ENCODE measurements at places on chromosomes 7 and 10. TPM values are rescaled to one million over a fixed set of nuclear protein-coding genes. Genes with fewer than 3 reads are reported as not detected.

DNA sequence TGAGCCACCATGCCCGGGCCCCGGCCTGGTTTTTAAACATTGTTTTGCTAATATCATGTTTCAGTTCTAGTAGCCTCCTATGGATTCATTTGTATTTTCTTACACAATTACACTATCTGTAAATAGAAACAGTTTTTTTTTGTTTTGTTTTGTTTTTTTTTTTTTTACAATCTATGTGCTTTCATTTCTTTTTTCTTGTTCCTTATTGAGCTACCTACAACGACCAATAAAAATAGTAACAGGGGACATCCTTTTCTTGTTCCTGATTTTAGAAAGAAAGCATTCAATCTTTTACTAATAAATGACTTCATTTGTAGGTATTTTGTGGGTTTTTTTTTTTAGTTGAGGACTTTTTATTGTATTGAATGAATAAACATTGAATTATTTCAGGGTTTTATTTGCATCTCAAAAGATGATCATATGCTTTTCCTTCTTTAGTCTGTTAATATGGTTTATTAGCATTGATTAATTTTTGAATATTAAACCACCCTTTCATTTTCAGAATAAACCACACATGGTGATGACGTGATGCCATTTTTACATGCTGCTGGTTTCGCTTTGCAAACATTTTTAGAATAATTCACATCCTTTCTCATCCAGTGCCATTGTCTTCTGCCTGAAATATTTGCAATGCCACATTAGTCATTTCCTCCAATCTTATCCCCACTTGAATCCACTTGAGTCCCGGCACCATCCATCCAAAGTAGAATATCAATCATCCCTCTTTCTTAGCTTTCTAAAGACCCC, 18.1 kb upstream of the AKR1E2 start:
- DNase-seq: no peak

- peak; percentile 28 for DNase-seq
These were observed 57.7 kb upstream of the DNAJB6 start for GRCh38 chr7:157278791-157279724.

GRCh38 chr7:4769761-4770160, 5.7 kb upstream of the AP5Z1 start:
- DNase-seq: no peak

DNA sequence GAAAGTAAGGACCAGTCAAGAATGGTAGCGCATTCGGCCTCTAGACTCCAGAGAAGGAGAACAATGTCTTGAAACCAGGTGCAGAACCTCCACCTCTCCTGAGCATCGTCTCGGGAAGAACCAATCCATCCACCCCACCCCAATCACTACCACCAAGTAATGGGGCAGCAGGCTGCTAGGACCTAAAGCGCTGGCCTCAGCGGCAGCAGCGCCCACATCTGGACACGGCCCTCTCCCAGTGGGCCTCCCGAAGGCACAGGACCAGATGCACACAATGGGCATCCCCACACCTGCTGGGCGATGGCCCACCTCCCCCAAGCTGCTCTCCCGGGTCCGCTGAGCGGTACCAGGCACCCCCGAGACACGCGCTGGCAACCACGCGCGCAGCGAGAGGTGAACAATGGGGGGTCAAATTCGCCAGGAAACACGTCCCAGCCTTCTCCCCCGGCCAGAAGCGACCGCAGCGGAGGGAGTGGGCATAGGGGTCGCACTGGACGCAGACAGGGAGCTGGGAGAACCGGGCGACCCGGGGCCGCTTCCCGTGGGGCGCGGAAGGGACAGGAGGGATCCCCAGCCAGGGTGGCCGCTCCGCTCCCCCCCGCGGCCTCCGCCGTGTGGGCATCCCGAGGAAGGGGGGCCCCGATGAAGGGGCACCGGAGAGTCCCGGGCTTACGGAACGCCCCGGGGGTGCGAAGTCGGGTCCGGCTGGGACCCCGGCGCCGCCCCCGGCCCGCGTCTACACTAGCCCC, 506 bp downstream of the CTTNBP2 start:
- DNase-seq: no peak

- no peak for DNase-seq
These were observed 190.5 kb upstream of the NRP1 start for GRCh38 chr10:33524966-33525365.

- no peak for DNase-seq
These were observed 38.2 kb downstream of the HK1 start for GRCh38 chr10:69316313-69317059.

- no peak for DNase-seq
These were observed 19.9 kb upstream of the TRUB1 start for GRCh38 chr10:114917927-114918672.

DNA sequence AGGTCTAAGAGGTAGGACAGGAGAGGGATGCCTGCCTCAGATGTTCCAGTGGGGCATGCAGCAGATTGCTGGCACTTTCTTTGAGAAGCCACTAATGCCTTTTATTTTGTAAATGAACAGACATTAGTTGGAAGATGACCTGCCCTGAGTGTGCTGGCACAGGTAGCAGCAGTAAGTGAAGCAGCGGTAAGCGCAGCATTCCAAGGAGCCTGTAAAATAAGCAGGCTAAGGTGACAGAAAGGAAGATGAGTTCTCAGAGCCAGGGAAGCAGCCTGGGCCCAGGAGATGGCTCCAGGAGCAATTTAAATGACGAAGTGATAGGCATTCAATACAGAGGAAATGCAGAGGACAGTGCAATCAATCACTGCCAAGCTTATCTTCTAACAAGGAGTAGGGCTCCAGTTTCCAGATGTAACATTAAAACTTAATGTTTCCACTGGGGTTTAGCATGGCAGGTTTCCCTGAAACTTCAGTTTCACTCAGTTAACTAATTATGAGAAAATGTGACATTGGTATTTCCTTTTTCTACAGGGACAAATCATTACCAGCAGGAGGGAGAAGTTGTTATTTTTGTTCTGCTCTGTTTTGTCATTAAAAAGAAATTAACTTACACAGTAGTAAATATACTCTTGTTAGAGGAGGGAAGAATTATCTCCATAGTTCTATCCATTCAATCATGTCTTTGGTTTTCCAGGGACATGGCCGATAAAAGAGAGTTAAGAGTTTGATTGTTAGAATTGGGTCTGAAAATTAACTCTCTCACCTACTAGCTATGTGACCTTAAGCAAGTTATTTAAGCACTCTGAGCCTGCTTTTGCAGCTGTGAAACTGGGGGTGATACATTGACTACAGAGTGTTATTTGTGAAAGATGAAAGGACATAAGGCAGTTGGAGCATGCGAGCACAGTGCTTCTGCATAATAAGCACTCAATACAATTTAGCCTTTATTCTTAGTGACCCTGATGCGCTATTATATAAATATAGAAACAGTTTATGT, 96.6 kb upstream of the PTN start:
- no peak for DNase-seq

DNA sequence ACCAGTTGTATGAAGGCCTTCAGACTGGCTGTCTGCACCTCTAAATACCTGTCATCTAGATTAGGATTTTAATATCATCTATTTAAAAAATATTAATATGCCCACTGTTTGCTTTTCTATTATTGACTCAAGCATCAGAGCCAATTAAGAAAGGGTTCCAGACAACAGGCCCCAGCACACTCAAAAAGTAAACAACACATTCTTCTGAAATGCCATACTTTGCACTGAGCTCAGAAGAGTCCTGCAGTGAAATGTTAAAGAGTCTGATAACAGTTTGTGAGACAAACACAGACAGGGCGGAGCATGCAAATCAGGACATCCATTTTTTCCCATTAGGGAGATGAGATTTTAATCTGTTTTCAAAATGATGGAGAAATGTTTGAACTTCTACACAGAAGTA, 45.9 kb upstream of the KLF6 start:
- DNase-seq: no peak

DNA sequence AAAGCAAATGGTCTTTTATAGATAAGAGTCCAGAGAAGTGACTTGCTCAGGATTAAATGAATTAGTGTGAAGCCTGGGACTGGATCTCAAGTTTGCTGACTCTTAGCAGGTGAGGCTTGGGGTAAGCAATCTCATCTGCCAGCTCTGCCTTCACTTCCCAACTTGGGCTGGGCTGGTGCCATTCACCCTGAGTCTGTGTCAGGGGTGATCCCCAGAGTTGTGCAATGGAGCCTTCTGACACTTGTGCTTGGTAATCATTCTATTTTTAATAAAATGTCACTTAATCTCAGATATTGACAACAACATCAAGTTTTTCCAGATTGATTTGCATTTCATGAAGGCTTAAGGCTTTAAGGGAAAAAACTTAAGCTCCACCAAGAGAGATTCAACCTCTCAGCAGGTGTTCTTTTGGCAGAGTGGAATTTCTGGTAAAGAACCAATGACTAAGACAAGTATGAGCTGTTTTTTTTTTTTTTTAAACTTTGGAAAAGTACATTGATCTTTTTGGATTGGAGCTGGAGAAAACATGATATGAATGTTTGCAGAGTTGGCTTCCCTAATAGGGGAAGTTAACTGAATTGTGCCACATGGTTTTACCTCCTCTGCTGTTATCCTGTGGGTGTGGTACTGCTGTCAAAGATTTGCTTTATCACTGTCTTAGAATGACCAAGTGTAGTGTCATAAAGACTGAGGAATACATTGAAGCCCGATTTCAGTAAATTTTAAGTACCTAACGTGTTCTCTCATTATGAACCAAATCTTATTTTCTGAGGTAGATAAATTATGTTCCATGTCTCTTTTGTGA, 48.6 kb upstream of the GPR37 start:
- DNase-seq: no peak

- no peak for DNase-seq
These were observed 11.1 kb upstream of the ACSL5 start for GRCh38 chr10:112362833-112363232.

DNA sequence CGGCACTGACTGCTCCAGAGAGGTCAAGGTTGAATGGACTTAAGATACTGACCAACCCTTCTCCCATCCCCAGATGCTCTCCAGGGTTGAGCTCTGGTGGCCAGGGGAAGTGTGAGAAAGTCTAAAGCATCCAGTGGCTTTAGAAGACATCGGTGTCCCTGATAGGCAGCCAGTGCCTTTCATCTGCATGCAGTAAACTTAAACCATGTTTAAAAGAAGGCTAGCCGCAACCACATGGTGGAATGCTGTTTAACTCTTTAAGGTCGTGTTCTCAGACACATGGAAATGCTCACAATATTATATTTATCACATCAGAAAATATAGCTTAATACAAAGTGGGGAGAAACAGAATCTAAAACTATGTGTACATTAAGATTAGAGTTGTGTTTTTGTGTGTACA, 137.0 kb downstream of the CNNM2 start:
- no peak for DNase-seq

DNA sequence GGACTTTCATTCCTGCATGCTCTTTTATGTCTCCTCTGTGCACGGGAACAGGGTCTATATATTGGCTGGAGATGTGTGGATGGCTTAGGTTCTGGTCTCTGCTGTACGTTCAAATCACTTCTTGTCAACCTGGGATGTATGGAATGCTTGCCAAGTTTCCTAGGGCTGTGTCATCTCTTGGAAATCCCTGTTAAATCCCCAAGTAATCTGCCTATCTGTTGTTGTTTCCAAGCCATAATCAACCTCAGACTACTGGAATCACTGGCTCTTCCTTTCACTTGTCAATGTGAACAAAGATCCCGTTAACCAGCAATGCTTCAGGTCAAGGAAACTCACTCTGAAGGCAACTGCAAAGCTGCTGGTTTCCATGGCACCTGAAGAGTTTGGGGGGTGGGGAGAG, 93.3 kb upstream of the FAM171A1 start:
- DNase-seq: no peak

DNA sequence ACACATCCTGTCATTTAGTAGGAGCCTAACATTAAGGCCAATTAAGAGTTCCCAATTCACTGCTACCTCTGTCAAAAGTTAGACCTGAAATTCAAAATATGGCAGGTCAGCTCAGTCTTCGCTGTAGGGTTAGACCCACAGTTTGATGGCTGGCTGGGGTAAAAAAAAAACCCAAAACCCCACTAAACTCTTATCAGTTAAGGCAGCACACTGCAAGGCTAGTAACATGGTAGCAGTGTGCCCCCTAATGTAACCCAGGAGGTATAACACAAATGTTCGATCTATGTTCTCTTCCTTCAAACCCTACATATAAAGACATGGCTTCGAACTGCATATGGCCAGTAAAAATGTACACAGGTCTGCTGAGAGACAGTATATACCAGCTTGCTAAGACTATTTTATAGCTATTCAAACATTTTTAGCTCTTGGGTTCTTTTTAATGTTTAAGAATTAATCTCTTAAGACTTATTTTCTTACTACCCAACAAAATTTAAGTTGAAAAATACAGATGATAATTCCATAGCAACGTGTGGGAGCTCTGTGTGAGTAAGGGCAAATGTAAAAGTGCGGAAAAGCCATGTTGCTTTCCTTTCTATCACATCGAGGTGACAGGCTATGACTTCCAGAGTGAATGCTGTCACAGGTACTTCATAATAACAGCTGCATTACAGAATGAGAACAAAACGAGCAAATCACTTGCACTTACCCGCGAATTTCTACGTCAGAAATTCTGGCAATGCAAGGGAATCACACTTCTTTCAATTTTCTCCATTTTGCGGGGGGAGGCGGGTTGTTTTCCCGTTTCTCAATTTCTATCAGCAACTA, 168.4 kb upstream of the IMMP2L start:
- peak; percentile 21 for DNase-seq

- DNase-seq: peak; percentile 85
These were observed at the start of gene ARMC3 for GRCh38 chr10:22927661-22928403. ARMC3 (plus strand) TSS chr10:22928053; CDS start chr10:22931997, 3,944 bp downstream.

- DNase-seq: no peak
These were observed 50.9 kb upstream of the SGMS1 start for GRCh38 chr10:50674469-50675254.

- DNase-seq: no peak
These were observed 4.1 kb downstream of the ACBD7 start for GRCh38 chr10:15084502-15084922.

GRCh38 chr10:60589376-60589775, 188.9 kb upstream of the CDK1 start:
- DNase-seq: no peak

GRCh38 chr7:42095791-42096190, 141.2 kb downstream of the GLI3 start:
- DNase-seq: no peak

GRCh38 chr7:151839451-151839921, 37.4 kb downstream of the PRKAG2 start:
- no peak for DNase-seq

GRCh38 chr7:38105874-38106483, 72.1 kb upstream of the STARD3NL start:
- DNase-seq: no peak

GRCh38 chr10:97828721-97829120, 20.9 kb upstream of the GOLGA7B start:
- DNase-seq: no peak

Gene TWIST1
- not detected for total RNA-seq

Gene PSMC2
- total RNA-seq: 88.1 TPM

Gene GLRX3
- total RNA-seq: 33.8 TPM

Gene OR13A1
- not detected for total RNA-seq

Gene TRIM50
- not detected for total RNA-seq

Gene RADIL
- not detected for total RNA-seq

Gene CYP26C1
- 0.09 TPM for total RNA-seq

Gene ADK
- total RNA-seq: 14.1 TPM

Gene GHRHR
- not detected for total RNA-seq

Gene POLR3A
- 21.0 TPM for total RNA-seq

Gene CDNF
- 2.2 TPM for total RNA-seq

Gene ZNF503
- total RNA-seq: 0.27 TPM

Gene CYREN
- 33.8 TPM for total RNA-seq

Gene PNLIPRP3
- not detected for total RNA-seq

Gene ACTL6B
- not detected for total RNA-seq

Gene ASL
- total RNA-seq: 60.0 TPM

Gene ENTPD1
- 3.1 TPM for total RNA-seq

Gene ELAPOR2
- 4.2 TPM for total RNA-seq

Gene PRSS37
- not detected for total RNA-seq

Data from natural killer cell (primary cell).